RWPE1 (cell line): ENCODE measurements at places on chromosomes 1 and 21.

- DNase-seq = no peak
Observed at GRCh38 chr1:236524895-236525184, 1.1 kb downstream of the LGALS8 start.

- no peak for DNase-seq
Observed at GRCh38 chr1:29924017-29924431, 687.7 kb downstream of the PTPRU start.

- DNase-seq = no peak
Observed at GRCh38 chr1:7574121-7575040, 196.7 kb upstream of the VAMP3 start.

- no peak for DNase-seq
Observed at GRCh38 chr1:225146478-225146877, 217.0 kb downstream of the DNAH14 start.

GRCh38 chr1:61797045-61797755 lies 54.9 kb downstream of the PATJ start:
- DNase-seq = no peak

- peak; percentile 56 for DNase-seq
Observed at GRCh38 chr1:11749203-11749689, 12.7 kb upstream of the C1orf167 start.

DNA sequence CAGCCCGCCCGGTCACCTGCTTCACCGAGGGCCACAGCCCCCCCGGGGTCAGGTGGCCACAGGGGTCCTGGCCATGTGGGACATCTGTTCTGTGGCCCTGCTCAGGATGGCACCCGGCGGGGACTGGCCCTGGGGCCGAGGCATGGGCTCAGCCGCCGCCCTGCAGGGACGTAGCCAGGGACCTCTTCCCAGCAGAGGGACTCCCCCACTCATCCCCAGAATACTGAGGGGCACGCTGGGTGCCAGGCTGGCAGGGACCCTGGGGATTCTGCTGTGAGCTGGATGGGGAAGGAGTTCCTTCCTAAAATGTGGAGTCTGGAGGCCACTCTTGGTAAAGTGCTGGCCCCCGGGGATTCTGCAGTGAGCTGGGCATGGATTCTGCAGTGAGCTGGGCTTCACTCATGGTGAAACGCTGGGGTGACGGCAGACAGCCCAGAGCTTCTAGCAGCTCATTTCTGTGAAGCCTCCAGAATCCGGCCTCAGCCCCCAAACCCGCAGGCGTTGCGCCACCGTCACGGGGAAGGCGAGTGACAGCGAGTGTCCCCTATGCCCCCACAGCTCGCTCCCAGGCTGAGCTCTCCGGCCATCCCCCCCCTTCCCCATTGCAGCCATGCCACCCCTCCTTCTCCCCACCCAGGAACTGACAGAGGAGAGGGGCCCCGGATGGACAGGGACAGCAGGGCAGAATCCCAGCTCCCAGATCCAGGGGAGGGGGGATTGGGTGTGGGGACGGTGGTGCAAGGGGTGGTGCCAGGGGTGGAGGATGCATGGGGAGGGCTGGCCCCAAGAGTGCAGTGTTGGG lies 1.4 kb downstream of the ITGB2 start:
- no peak for DNase-seq

DNA sequence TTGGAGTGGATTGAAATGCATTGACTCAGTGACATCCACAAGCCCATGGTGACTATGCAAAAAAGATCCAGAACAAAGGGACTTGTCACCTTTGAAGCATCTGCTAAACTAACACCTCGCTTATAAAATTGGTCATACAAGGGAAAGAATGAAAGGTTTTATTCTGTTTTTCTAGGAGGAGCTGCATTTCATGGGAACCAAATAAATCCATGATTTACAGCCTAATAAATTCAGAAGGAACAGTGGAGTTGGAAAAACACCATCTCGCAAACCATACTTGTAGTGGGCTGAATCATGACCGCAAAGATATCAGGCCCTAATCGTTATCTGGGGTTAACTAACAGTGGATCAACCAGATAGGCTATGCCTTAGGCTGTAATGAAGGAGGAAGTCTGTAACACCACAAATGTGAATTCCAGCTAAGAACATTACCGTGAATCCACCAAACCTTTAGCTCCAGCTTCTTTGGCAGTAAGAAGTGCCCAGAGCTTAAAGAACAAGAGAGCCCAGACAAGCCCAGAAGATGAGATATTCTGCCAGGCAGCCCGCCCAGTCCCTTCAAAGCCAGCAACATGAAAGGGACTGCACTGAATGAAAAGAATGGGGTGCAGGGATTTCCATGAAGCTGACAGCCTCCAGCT lies 27.4 kb downstream of the RSPH1 start:
- DNase-seq = no peak

DNA sequence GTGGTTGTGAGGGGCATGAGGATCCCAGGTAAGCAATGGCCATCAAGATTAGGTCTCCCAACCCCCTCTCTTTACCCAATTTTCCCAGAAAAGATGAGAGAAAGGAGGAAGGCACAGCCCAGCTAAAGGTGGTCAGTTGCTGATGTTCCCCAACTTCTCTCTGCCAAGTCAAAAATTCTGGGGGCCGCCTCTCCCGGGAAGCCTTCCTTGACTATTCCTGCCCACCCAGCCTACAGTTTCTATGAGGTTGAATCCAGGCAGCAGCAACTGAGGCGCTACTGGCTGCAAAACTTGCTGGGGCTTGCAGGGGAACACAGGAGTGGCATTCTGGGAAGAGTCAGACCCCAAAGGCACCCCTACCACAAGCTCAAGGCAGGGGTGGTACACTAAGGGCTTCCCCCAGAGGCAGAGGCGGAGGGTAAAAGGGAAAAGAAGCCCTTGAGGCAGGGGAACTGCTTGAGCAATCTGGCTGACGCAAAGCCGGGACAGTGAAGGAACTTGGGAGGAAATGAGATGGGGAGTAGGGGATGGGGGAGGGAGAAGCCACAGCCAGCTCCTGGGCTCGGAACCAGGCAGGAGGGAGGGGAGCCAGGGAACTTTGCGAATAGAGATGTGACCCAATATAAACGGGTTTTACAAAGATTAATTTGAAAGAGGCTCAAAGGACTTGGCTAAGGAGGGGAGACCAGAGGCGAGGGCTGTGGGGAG lies 31.2 kb downstream of the SDC3 start:
- peak; percentile 41 for DNase-seq

- no peak for DNase-seq
Observed at GRCh38 chr1:4149281-4149680, 249.2 kb upstream of the C1orf174 start.

DNA sequence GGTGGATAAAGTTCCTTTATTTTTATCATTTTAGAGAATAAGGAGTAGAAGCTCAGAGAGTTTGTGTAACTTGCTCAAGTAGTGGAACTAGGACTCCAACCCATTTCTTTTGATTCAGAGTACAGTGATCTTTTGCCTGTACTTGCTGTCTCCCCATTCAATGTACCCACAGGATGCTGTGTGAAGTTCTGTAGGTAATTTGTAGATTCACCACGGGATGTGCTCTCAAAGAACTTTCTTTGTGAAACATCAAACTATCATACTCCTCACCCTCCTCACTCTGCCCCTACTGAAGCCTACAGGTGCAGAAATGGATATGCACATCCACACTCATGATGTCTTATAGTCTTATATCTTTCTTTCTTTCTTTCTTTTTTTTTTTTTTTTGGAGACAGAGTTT lies 65.8 kb upstream of the HSPA13 start:
- no peak for DNase-seq

- no peak for DNase-seq
Observed at GRCh38 chr1:150969626-150970025, 5.0 kb downstream of the CERS2 start.

GRCh38 chr21:45478115-45478801 lies 64.0 kb downstream of the SLC19A1 start:
- peak; percentile 9 for DNase-seq

GRCh38 chr1:231387770-231388669 lies 34.1 kb downstream of the EGLN1 start:
- DNase-seq = peak; percentile 56

DNA sequence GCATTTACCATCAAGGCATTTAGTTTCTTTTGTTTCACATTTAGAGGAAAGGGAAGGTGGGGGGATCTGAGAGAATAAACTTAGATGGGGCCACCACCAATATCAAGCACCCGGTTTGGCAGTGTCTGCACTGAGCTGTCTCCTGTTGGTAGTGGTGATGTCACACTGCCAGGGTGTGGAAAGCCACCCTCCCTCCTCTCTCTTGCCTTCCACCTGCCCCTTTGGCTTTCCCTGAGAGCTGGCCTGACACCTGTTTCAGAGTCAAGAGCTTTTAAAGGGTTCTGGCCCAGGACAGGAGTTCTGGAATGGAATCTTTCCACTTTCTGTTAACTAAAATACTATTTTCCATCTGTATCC lies 13.4 kb downstream of the ATF3 start:
- DNase-seq = no peak

GRCh38 chr1:51242546-51242945 lies 6.5 kb downstream of the RNF11 start:
- DNase-seq = no peak

DNA sequence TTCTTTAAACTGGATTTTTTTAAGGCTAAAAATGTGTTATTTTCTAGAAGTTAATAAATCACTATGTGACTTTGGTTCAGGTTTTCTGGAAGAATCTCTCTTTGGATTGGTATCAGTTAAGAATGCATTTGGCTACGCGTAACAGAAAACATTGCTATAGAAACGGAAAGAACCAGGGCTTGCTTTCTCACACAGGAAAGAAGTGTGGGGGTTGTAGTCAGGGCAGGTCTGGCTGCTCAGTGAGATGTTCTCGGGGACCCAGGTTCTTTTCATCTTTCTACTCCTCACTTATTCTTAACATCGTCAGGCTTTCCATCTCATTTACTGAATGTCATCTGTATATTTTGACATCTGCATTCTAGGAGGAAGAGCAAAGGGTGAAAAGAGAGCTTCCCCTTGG lies 191.4 kb downstream of the ZBTB18 start:
- no peak for DNase-seq

DNA sequence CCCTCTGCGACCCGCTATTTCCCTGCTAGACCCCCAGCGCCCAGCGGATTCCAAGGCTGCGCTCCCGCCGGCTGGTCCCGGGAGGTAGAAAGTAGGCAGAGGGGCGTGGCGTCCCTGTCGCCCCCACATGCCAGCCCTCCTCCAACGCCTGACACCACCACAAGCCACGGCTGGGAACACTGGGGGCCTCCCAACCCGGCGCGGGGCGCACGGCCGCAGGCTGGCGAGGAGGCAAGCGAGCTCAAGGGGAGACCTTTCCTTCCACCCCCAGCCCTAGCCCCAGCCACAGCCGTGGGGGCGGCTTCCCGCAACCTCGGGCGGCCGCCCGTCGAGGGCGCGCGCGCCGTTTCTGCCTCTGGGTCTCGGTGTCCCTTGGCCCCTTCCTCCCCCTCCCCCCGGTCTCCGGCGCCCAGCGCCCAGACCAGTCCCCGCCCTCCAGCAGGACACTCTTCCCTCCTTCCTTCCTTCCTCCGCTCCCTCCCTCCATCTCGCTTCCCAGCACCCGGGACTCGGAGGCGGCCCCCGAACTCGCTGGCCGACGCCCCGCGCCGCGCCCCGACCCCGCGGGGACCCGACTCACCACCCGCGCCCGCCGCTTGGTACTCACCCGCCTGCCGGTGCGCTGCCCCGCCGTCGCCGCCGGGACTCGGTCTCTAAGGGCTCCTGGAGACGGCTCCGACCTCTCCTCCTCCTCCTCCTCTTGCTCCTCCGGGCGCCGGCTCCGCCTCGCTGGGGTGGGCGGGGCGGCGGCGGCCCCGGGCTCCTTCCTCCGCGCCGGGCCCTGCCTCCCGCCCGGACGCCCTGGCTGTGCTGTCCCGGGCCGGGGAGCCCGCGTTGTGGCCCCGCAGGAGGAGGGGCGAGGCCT lies at the start of gene GNG12:
Gene GNG12 (minus strand): TSS at position 731 of the 865 bp plus-strand sequence. CDS start 125,781 bp downstream, outside the sequence.
- DNase-seq = peak; percentile 70

GRCh38 chr1:36553591-36554322 lies 71.0 kb upstream of the CSF3R start:
- DNase-seq = peak; percentile 63

DNA sequence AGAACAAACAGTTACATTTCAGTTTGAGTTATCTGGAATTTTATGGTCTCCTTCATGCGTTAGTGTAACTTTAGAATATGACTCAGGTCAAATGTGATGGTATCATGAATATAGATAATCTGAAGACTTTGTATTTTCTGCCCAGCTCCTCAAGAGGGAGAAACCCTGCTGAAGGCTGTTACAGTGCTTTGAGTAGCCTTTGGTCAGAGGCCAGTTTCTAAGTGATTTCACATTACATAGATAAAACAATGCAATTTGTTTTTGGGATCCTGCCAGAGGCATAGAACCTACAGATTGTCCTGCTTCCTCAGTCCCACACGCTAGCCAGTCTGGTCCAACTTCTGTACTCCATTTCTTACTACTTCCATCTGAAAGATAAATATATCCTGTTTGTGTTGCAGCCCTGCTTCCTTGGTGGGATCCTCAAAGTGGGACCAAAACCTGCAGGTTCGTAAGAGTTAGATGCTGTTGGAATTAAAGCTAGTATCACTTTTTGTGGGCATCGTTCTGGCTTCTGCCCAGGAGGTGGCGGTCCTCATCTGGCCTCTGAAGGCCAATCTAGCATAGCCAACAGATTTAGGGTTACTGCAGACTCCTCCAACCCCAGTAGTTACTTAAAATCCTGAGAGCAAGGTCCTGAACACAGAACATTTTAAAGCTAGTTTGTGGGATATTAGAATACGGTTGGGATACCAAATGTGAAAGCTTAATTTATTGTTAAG lies 645.8 kb upstream of the USP24 start:
- no peak for DNase-seq

- no peak for DNase-seq
Observed at GRCh38 chr1:209549443-209550205, 33.9 kb upstream of the CAMK1G start.

DNA sequence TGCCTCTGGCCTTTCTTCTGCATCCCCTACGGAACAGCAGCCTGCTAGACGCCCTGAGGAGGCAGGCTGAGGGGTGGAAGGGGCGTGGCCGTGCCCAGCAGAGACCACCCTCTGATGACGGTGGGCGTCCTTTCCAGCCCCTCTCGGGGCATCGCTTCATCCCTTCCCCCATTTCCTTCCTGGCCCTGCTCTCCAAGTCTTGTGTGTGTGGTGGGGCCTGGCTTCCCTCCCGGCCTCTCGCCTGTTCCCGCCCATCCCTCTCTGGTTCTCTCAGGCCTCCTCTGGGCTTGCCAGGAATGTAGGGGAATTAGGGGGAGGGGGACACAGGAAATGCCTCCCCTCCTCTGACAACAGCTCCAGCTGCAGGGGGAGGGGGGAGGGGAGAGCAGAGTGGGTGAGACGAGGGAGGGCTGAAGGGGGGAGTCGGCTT lies 51.1 kb downstream of the SKI start:
- no peak for DNase-seq

- DNase-seq = no peak
Observed at GRCh38 chr1:182823220-182823619, 15.9 kb upstream of the DHX9 start.

DNA sequence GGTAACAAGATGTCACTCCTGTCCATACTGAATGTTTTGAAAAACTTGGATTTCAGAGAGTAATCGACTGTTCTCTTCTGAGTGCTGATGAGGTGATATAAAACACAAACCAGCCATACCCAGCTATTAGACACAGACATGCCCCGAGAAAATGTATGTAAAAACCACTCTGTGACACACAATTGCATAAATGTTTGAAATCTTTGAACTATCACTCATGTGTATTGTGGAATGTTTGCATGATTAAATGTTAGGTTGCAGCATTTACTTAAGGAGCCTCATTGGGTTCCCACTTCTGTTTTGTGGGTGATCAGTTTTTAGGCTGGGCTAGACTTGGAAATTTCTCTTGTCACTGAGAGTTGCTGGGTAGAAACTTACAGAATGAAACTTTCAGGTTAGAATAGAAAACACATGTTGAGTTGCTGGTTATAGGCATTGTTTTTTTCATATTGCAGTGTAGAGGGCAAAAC lies 270.4 kb upstream of the B3GALT2 start:
- no peak for DNase-seq

- DNase-seq = peak; percentile 13
Observed at GRCh38 chr1:193437785-193438184, 251.4 kb upstream of the B3GALT2 start.

- DNase-seq = no peak
Observed at GRCh38 chr1:77283701-77284425, 2.0 kb downstream of the AK5 start.
